ENCODE measurements at places on chromosomes 2 and 18. TPM values are rescaled to one million over a fixed set of nuclear protein-coding genes. Genes with fewer than 3 reads are reported as not detected.
A peak's percentile ranks its signal among the peaks of the same experiment; 100 is the strongest.

- DNase-seq, result no peak
Observed at GRCh38 chr2:6309415-6310255, 556.1 kb downstream of the CMPK2 start.

DNA sequence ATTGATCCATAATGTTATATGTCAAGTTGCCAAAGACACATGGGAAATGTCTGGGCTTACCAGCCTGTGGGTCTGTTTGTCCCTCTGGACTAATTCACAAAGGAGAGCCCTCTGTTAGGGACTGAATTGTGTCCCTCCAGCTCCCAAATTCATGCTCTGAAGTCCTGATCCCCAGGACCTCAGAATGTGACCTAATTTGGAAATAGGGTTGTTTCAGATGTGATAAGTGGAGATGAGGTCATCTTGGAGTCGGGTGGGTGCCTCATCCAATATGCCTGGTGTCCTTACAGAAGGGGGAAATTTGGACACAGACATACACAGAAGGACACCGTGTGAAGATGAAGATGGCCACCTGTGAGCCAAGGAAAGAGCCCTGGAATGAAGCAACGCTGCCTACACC, 41.4 kb upstream of the ROCK2 start:
- no peak for DNase-seq

GRCh38 chr18:70907673-70908072, 618.8 kb downstream of the SOCS6 start:
- DNase-seq, result no peak

HRH4 gene
- 0.53 TPM for total RNA-seq

- DNase-seq, result no peak
Observed at GRCh38 chr2:174753038-174753633, 11.1 kb downstream of the CHRNA1 start.

SFTPB gene
- total RNA-seq, result not detected

DNA sequence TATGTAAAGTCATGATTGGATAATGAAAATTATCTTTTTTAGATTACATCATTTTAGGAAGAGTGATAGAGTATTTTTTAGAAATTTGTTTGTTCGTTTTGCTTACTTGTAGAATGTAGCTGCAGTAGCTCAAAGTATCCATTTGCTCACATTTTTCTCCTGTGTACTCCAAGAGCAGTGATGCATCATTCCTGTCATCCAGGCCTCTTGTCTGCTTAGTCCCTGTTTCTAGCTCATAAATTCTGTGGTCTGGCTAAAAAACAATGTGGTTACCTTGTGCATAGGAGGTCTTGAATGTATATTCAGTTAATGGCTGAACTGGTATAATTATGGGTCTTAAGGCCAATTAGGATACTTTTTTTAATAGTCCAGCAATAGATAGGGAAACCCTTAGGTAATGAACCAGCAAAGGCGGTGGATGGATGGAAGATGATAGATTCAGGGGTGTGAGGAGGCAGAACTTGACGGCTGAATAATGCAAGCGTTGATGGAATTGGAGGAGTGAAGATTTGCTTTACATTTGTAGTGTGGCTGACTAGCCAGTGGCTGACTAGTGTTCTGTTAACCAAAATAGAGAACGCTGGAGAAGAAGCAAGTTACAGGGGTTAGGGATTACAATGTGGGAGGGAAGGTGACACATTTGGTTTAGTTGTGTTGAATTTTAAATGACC, 145.0 kb downstream of the ZNF407 start:
- no peak for DNase-seq

GPR17 gene
- not detected for total RNA-seq

IRS1 gene
- total RNA-seq, result 0.39 TPM

DNA sequence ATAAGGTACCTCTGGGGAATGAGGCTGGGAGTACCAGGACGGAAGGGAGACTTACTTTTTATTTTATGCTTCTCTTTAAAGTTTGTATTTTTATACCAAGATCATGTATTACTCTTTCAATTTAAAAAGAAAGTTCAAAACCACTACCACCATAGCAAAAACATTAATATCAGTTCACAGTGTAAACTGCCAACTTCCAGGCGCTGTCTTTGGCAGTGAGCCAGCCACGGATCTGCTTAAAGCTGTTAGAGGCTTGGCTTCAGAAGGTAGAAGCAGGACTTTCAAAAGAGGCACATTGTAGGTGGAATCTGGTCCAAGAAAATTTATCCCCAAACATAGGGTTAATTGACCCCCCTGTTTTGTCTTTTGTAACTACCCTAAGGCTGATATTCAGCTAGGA, 74.8 kb downstream of the B3GNT2 start:
- no peak for DNase-seq

CD8B2 gene
- 0.10 TPM for total RNA-seq

DNA sequence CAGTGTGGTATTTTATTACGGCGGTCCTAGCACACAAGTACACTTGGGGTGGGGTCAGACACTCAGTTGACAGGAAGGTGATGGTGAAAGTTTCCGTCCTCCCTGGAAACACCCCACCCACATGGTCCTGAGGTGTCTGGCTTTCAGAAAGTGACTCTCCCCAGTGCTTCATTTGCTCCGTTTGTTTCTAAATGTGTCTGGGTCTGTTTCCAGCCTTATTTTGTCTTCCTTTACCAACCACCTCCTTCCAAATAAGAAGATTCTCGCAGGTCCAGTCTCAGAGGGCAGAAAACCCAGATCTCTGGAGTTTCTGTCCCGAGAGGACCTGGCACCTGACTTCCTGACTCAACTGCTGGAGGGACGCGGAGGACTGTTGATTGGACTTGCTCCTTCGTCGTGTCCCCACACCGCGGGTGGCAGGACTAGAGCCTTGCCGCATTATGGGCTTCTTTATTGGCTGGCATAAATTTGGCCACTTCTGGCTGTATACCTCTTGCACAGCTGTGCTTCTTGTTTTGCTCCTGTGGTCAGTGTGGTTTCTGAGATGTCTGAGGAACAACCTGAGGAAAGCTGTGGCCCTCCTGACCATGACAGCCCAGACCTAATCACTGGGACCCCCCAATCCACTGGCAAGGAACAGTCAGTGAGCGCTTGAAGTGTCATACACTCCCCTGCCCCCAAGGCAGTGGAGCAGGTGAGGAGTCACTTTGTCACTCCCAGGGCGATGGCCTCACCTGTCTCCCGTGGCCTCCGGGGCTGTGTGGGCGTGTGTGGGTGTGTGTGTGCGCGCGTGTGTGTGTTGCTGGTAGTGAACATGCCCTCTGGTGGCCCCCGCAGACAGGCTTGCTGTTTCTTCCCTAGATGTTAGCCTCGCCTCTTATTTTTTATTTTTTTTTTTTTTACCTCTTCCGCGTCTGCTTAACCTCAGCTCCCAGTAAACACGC, 45.6 kb downstream of the MEX3C start:
- DNase-seq, result peak; percentile 89

MC4R gene
- total RNA-seq, result not detected
